ENCODE measurements at places on chromosomes 2 and 18. TPM values are rescaled to one million over a fixed set of nuclear protein-coding genes. Genes with fewer than 3 reads are reported as not detected.

Gene BCL2
- 9.1 TPM for total RNA-seq

Gene MALT1
- total RNA-seq = 10.4 TPM

Gene TAF4B
- 0.76 TPM for total RNA-seq

Gene GREB1L
- 11.4 TPM for total RNA-seq

Gene THAP4
- 61.7 TPM for total RNA-seq

Gene STPG4
- total RNA-seq = not detected

Gene LRP2
- total RNA-seq = 0.13 TPM

DNA sequence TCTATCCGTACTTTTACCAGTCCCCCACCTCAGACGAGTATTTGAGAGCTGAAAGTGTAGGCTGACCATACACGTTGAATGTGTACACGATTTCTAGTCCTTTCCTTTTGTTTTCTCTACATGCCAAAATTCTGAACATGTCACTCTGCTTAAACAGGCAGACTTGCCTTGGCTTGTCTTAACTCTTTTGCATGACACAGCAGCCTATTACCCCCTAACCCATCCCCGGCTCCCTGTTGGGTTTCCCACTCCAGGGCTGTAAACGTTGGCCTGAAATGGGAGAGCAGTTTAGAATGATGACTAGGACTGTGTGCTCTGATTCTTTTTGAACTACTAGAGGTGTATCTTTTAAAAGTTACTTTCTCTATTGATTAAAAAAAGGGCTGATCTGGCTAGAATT is 19.1 kb downstream of the MTCL1 start:
- no peak overlapping the region for H3K4me3 ChIP-seq
- H3K4me1 ChIP-seq = no peaks in the 10 kb centered on the region
- H3K27ac ChIP-seq = no peak overlapping the region
- DNase-seq = no peak
- H3K27me3 ChIP-seq = no peaks in the 10 kb centered on the region

GRCh38 chr2:138493334-138493733 is 8.2 kb upstream of the SPOPL start:
- no peaks in the 10 kb centered on the region for H3K36me3 ChIP-seq
- H3K27me3 ChIP-seq = no peaks in the 10 kb centered on the region
- H3K27ac ChIP-seq = no peak overlapping the region
